Peyer's patch (tissue), 4 donors: ENCODE measurements at places on chromosomes 5 and 9.

DNA sequence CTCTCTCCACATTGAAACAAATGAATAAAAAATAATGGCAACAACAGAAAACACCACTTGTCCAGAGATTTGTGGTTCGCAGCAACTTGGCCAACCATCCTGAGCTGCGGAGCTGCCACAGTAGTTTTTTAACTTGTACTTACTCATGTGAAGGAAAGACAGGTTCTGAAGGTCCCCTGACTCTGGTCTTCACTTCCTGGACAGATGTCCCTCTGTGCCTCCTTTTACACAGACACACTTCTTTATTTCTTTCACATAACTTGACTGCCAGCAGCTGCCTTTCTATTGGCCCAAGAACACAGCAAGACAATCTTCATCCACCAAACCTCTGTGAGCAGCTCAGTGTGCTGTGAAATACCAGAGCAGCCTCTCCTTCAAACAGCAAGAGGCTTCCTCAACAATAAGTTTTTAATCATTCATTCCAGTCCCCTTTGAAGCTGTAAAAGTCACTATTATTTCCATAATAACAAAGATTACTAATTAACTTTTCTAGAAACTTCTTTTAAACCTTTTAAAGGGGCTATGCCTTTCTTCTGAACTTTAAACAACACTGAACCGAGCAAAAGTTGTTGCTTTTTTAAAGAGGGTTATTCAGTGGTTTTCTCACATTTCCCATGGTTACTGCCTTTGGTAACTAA lies 198.7 kb downstream of the NR2F1-AS1 start:
- DNase-seq = no peak

DNA sequence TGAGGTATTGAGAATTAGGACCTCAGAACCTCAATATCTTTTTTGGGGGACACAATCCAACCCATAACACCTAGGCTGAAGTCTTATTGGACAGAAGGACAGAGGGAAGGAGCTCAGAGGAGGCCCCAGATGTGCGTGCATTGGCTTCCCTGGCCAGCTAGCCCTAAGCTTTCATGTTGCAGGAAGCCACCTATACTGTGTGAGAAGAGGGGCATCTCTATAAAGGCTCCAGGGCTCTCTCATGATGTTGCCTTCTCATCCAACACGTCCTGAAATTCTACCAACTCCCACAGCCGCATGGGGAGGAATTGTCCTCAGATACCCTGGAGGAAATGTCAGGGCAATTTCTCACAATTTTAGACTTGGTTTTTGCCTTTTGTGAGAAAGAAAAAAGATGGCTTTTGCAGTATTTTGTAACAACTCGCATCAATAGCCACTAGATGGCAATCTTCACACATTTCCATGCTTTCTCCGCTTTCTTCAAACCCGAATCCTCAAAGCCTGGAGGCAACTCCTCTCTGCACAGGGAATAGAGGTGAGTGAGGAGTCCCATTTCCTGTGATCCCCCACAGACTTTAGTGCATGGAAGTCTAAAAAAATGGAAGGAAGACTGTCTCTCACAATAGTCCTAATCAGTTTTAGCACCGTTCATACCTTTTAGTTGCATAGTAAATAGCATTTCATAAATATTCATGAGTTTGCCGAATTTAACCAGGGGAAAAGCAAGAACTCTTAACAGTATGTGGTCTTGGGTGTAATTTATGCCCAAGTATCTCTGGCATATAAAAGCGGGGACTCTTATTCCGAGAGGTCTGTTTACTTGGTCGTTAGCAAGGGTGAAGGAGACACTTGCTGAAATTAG lies 7.4 kb upstream of the PPP3R2 start:
- DNase-seq = no peak

GRCh38 chr9:83071626-83072025 lies 8.7 kb upstream of the RASEF start:
- DNase-seq = no peak

DNA sequence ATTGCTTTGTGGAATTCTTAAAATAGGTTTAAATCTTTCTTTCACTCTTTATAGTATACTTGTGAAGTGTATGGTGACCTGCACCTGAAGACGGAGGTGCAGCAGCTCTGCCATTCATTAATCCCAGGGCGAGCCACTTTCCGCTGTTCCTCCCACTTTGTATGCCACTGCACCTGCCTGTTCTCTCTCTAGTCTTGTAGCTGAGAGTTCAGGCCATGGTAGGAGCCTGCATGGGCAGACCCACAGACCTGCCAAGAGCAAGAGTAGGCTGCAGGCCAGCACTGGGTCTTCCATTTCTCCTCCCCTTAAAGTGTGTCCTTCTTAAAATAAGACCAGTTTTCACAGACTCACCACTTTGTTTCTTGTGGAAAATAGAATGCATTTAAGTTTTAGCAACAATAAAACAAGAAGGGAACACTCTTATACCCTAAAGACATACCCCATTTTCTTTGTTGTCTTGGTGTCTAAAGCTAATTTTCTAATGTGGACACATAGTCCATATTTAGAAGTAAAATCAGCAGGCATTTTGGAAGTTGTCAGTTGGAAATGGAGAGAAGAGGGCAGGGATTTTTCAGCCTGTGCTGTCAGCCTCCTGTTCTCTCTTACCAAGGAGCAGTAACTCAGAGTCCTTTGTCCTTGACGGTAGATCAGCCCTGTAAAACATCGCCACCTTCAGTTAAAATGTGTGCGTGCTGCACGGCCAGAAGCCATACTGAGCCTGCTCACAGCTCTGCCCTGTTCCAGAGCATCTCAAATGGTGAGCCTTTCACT lies 103.2 kb downstream of the SNCAIP start:
- peak; percentile 50 for DNase-seq

DNA sequence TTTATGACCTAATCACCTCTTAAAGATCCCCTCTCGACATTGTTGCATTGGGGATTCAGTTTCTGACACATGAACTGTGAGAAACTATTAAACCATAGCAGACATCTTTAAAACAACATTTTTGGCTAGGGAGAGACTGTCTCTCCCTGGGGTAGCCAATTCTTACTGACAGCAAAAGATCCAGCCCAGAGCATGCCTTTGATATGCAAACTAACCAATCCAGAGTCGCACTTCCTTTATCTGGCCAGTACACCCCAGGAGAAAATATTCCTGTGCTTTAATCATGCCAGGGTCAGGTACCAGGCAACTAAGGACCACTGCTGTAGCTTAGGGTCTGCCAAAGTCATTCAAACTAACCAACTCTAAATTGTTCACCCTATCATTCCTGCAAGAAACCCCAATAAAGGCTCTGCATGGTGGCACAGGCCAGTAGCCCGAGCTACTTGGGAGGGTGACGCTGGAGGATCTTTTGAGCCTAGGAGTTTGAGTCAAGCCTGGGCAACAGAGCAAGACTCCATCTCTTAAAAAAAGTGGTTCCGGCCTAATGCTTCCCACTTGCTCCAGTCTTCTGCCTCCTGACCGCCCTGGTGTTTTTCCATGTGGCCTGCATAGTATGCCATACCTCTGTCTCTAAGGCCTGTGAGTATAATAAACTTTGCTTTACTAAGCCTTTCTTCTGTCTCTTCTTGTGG lies 62.3 kb upstream of the DAPK1 start:
- no peak for DNase-seq

GRCh38 chr5:11346336-11346735 lies 557.9 kb downstream of the CTNND2 start:
- DNase-seq = no peak

DNA sequence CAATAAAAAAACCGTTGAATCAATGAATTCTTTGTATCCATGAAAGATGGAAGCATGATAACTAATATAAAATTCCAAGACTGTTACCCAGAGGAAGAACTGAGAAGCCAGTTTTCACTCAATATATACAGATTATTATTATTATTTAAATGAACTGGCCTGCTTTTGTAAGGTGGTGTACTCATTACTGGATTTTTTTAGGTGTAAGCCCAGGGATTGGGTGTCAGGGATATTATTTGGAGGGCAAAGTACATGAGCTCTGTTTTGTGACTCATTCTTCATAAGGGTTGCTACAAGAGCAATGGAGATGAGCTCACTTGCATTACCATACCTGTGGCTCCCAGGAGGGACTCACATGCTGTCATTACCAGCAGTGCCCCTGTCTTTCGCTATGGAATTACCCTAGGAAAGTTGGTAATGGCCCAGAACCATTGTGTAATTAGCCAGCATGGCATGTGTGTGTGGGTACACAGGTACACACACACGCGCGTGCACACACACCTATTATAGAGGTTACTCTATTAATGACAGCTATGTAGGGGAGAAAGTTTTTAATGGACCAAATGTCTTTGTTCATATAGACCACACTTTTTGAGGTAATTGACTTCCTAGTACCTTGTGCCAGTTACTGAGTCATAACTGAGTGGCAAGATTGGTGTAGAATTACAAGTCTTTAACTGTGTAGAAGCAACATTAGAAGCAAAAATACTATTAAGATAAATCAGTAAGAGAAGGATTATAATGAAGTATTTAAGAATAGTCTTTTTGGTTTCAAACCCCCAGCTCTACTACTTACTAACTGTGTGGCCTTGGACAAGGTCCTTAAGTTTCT lies 143.4 kb downstream of the GDNF start:
- DNase-seq = no peak

DNA sequence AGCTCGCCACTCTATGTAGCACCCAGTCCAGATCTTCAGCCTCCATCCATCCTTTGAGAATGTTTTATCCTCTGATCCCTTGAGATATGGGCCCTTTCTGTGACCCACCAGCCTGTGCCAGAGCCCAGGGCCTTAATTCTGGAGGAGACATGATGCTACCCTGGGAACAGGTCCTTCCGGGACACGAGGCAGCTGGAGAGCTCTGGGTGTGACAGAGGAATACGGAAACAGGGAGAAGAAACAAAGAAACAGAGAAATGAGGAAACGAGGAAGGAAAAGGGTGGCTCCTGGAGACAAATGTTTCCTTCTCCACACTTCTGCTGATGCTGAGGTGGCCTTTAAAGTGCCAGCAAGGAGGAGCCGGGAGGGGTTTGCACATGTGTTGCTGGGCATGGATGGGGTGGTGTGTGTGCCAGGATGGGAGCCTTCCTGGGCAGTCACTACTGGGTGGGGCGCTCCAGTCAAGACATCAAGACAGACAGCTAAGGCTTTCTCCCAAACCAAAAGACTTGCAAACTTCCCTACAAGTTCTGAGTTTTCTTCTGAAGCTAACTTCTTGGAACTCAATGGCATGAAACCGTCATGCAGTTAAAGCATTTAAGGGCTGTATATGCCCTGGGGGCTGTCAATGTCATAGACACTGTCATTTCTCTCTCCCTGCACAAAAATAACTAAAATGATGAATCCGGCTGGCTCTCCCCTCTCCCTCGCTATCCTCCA lies 22.8 kb upstream of the MARCHF6 start:
- no peak for DNase-seq
